ENCODE measurements at places on chromosomes 3 and 15. TPM values are rescaled to one million over a fixed set of nuclear protein-coding genes. Genes with fewer than 3 reads are reported as not detected.

- DNase-seq, result no peak
Measured at GRCh38 chr3:156975721-156976120, 149.6 kb downstream of the LEKR1 start.

The FOXP1 gene
- total RNA-seq, result 5.8 TPM

DNA sequence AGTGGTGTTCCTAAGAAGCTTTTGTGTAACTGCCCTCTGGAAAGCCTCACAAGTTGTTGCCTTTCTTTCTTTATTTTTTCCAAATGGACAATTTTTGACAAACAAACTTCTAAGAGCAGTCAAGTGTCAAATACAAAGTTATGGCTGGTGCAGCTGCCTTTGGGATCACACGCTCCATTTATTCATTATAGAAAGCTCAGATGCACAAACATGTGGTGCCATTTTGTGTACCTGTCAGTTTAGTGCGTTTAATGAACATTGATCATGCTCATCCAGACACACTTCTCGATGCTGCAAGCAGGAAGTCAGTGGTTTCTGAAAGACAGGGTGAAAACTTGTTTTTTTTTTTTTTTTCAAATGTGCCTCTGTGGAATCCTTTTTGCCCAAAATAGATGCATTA is 324.5 kb downstream of the CNTN4 start:
- no peak for DNase-seq

The IMPG2 gene
- total RNA-seq, result 0.03 TPM

DNA sequence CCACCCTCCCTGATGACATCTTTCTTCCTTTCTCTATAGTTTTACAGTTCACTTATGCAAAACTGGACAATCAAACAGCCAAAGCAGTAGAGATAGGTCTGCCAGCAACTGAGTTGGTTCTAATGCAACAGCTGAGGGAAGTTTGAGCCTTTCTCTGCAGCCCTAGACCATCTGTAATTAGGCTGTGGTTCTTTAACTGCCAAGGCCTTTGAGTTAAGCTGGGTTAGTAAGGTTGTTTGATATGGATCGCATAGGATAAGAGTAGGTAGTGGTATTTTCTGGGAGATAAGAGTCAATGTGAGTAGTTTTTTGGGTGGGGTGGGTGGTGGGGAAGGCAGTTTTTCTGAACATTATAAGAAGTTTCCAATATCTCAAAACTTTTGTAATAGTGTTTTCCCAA is 3.0 kb downstream of the RPL39L start:
- no peak for DNase-seq

- DNase-seq, result peak; percentile 55
Measured at GRCh38 chr3:39541917-39542329, 74.4 kb downstream of the MOBP start.

The B3GALNT1 gene
- 0.67 TPM for total RNA-seq

GRCh38 chr3:188361888-188362287 is 207.9 kb downstream of the LPP start:
- no peak for DNase-seq

GRCh38 chr3:125059488-125060245 is 3.9 kb upstream of the HEG1 start:
- DNase-seq, result peak; percentile 25

DNA sequence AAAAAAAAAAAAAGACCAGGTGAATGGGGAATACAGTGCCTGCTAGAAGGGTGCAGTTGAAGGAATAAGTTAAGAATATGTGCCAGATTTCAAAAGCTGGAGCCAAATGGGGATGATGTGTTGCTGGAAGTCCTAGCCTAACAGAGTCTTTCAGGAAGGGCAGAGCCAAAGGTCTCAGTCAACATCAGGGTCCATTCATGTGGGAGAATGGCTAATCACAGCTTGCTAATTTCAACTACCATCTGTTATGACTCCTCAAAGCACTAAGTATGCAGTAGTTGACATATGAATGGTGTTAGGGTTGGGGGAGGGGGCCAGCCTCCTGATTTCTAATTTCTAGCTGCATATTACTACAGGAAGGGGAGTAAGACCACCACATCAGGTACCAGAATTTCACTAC is 4.4 kb downstream of the ZBTB38 start:
- no peak for DNase-seq

DNA sequence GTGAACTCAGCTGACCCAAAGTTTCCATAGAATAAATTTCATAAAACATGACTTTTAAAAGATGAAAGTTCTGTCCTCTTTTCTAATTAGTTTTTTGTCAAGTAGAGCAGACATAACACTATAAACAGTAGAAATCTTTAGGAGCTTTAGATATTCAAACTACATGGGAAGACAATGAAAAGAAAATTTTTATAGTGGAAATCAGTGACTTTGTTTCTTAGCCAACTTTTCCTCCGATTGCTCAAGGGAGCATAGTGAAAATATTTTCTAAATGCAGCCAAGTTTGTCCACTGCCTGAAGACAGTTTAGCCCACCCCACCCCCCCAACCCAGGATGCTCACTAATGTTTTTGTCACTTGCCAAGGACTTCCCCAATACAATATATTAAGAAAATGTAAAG is 114.9 kb downstream of the PLD1 start:
- no peak for DNase-seq

DNA sequence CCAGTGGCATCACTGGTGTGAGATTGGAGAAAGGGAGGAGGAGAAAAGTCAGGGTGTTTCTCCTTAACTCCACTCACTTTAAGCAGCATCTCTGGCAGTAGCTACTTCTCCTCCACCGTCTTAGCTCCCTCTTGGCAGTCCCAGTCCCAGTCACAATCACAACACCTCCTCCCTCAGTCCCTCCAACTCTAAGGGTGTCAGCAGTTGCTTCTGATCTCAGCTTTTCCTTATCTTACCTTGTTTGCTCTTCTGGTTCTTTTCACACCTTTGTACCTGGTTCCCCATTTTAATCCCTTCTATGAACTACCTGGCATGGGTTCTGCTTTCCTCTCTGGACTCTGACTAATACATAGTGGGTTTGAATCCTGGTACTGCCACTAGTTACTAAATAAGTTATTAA is 188.3 kb upstream of the CTDSPL start:
- no peak for DNase-seq
